Fibroblast of villous mesenchyme (primary cell): ENCODE measurements at places on chromosomes 4 and X.

GRCh38 chr4:128553686-128554515 is 255.6 kb upstream of the JADE1 start:
- no peak for DNase-seq

- peak; percentile 84 for DNase-seq
Measured at GRCh38 chr4:137961051-137961438, 281.1 kb downstream of the SLC7A11 start.

DNA sequence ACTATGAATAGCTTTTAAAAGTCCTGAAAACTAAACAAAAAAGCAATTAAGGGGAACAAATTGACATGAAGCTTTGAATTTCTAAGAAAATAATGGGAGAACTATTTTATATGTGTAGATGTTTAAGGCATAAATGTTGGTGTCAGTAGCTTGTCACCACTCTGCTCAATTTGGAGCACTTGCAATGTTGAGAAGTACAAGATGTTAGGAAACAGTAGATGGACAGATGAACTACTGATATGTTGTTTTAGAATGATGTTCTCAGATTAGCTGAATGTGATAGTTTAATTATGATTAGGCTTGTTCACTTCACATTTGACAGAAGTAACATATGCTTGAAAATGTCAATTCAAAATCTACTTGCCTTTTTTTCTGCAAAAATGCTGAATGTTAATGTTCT is 525.7 kb upstream of the IGFBP7 start:
- no peak for DNase-seq

- DNase-seq, result no peak
Measured at GRCh38 chr4:40214038-40214437, 17.2 kb downstream of the RHOH start.

DNA sequence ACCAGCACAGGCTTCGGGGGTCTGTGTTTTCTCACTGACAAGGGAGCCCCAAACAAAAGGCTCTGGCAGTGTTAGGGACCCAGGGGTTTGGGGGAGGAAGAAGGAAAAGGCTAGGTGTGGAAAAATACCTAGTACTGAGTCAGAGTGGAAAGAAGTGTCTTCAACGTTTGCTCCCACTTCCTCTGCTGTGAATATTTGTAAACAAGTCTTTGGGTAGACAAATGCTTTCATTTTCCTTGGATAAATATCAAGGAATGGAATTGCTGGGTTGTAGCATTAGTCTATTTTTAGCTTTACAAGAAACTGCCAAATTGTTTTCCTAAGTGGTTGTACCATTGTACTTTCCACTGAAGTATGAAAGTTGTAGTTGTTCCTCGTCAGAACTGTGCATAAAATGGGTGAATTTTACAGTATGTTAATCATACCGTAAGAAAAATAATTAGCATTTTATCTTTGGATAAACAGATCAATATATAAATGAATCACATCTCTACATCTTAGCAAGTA is 17.4 kb downstream of the COL4A5 start:
- peak; percentile 61 for DNase-seq

DNA sequence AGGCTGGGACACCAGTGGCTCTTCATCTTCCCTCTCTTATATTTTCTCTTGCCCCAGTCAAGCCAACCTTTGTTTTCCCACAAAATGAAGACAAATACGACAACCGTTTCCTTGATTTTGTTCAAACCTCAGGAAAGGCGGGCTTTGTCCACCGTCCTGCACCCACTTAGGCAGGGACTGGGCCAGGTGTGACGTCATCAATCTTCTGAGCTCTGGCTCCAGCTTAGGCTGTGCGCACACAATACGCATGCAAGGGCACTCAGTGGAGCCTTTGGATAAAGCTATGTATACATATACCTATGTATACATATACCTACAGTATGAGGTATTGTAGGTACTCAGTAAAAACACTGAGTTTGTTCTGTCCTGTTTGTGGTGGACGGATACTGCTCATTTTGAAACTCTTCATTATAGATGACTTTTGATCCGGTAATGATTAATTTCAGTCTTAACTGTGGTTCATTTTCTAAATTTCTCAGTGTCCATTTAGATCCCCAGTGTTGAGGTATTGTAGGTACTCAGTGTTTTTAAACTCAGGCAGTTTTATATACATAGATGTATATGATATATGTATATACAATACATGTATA is 194.9 kb downstream of the MGST2 start:
- DNase-seq, result no peak

DNA sequence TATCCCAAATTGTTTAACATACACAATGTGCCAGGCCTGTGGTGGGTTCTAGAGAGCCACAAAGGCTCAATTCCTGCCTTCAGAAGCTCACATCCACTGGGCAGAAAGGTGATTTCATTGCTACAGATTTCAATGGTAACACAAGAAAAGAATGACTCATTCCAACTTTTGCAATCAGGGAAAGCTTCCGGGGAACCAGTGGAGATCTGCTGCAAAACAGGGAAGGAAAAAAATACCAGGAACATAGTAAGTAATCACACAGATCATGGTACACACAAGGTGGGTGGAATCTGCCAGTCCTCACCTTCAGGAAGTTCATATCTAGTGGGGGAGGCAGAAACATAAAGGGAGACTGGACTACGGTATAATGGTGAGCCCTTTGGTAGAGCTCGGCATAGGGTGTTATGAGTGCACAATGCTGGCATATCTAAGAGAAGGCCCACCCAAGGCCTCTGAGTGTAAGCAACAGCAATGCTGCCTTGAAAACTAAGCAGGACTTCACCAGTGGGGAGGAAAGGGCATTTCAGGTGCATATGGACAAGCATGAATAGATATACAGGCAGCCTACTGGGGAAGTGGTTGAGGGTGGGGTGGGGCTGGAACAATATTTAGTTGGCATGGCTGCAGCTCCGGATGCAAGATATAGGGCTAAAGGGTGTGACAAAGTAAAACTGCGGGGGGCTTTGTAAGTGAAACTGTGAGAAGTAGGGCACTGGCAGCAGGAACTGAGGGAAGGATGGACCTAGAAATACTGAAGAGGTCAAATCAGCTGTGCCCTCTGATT is 24.2 kb downstream of the GPRIN3 start:
- DNase-seq, result peak; percentile 45

DNA sequence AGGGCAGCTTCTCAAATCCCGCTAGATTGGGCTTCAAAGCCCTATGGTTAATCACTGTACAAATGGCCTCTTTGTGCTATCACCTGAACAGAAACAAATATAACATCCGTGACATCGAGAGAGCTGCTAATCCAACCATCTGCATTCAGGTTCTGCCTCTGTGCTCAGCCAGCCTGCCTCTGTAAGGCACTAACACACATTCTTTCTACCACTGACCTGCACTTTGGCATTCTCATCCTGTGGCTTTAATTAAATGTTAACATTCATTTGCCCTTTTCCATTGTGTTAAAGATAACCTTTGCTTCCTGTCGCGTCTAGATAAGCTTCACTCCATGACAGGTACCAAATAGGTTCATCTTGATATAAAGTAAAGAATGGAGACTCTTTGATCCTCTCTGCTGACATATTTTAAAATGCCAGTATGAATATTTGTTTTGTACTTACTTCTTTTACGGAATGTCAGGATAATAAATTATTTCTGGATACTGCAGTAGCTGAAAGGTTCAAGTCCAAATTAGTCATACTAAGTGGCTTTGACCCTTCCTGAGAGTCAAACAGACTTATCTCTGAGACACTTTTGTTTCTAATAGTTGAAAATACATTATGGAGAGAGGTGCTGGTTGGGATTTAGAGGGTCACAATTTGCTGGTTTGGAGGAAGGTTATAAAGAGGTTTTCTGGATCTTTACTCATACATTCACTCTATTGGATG is 505.7 kb downstream of the PACRGL start:
- no peak for DNase-seq

DNA sequence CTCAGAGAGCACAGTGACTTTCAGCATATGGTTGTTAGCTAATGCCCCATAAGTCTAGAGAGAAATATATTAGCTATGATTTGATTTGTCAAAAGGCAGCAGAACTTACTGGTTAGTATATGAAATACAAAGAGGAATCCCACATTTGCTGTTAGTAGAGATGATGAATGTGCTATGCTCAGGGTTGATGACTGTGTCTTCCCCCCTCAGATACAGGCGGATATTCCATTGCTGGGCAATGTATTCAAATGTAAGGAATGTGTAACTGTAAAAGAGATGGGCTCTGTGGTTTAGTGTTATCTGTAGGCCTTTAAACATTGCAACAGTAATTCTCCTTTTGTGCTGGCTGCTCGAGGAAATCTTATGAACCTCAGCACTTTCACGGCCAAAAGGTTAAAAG is 528.9 kb upstream of the ARX start:
- no peak for DNase-seq
